ENCODE measurements at places on chromosomes 12 and 14.

- DNase-seq: no peak
These were observed 10.3 kb downstream of the MTERF2 start for GRCh38 chr12:106976668-106977067.

DNA sequence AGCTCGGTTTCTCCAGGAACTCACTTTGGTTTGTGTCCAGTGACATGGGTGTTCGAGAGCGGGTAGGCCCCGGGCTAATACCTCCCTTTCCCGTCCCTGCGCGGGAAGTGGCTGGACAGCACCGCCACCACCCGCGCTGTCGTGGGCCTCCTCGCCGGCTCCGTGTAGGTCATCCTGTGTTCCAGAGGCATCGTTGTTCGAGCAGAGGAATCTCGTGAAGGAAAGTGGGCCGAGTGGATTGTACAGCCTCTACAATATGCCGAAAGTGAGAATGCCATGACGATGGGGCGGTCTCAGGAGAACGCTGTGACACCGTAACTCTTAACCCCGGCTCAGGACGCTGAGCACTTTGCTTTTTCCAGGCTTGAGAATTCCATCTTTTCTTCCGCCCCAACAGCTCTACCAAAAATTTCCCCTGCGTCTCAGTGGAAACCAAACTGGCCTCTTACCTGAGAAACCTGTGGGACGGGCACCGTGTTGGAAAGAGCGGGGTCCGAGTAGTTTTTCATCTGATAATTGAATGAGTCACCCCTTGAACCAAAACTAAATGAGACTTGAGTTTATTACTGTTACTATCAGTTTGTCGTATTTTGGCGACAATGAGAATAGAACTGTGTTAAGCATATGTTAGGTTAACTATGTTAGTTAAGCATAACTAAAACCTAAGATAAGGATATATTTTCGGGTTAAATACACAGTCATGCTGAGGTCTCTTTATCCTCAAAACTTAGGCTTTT, 510 bp downstream of the EIF2S1 start:
- DNase-seq: no peak

DNA sequence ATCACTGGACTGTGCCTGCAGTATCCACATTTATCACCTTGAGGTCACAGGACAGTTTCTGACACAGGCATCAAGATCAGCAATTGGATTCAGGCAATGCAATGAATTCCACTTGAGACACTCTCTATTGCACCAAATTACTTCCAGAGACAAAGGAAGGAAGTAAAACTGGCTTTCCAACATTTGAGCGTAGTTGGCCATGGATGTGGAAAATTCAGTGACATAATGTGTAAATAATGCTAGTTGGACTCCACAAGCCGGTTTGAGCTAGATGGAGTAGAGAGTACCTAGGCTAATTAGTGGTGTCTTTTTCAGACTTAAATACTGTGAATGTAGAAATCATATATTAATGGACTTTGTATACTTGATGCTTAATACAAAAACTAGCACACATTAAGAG, 168.3 kb upstream of the SYT1 start:
- no peak for DNase-seq

DNA sequence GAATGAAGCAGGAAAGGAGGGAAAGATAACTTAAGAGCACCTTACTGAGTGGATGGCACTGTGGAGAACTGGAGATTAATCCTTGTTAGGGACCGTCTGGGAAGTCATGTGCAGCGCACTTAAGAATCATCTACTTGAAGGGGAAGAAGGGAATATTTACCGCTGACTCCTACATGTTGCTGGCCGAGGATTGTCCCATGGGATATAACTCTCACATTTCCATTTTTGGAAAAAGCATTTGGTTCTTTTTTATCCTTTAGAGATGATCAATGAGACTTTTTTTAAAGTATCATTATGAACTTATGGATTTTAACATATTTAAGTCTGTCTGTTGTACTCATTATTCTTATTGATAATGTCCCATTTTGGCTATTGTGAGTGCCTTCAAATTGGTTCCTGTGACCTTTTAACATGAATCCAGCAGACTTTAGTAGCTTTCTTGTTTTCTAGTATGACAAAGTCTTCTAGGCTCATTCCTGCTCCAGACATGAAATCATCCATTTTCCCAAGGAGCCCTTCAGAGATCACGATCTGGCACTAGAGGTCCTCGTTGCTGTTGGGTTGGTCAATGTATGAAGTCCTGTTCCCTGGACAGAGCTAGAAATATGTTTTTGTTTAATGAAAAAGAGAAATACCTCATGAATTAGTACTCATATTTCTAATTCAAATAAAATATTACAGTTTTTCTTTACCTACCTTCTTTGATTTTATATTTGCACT, 20.2 kb upstream of the FAM234B start:
- no peak for DNase-seq

- DNase-seq: peak; percentile 78
These were observed 246.8 kb upstream of the DAAM1 start for GRCh38 chr14:58941629-58942028.

DNA sequence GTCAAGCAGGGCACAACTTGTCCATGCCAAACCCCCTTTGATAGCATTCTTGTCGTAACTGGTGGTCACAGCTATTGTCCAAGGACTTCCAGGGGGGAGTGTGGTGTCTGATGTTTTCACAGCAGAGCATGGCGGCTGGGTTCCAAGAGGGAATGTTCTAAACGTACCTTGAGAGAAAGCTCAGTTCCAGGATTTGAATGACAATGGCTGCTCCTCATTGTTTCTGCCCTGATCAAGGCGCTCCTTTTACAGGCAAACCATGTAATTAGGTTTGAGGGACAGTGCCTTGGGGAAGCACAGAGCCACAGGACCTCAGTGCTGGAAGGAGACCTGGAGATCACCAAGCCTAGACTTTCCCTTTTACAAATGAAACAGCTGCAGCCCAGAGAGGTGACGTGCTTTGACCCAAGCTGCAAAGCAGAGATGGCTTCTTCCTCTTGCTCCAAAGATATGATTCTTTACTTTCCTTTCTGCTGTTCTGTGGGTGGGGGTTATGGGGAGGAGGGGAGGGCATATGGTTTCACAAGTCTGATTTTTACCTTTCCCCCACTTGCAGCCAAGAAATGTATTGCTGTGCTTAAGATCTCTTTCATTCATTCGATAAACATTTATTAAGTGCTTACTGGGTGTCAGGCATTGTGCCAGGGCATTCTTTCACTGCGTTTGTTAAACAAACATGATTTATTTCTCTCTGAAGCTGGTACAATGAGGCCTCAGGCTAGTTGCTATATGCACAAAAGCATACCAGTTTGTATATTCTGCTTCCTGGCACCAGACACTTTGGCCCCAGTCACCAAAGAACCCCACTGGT, 172.8 kb downstream of the KTN1 start:
- DNase-seq: peak; percentile 60

All from fibroblast of skin of scalp (primary cell).